ENCODE measurements at places on chromosomes 2 and 18.
A peak's percentile ranks its signal among the peaks of the same experiment; 100 is the strongest.

DNA sequence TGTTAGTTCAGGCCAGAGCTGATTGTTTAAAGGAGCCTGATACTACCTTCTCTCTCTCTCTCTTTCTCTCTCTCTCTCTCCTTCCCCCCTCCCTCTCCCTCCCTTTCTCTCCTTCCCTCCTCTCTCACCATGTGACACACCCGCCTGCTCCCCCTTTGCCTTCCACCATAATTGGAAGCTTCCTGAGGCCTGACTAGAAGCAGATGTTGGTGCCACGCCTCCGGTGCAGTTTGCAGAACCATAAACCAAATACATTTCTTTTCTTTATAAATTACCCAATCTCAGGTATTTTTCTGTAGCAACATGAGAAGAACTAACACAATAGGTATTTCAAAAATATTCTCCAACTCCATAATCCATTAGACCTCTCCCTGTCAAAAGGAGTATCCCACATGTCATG is 62.4 kb downstream of the ANKRD62 start:
- DNase-seq = no peak

DNA sequence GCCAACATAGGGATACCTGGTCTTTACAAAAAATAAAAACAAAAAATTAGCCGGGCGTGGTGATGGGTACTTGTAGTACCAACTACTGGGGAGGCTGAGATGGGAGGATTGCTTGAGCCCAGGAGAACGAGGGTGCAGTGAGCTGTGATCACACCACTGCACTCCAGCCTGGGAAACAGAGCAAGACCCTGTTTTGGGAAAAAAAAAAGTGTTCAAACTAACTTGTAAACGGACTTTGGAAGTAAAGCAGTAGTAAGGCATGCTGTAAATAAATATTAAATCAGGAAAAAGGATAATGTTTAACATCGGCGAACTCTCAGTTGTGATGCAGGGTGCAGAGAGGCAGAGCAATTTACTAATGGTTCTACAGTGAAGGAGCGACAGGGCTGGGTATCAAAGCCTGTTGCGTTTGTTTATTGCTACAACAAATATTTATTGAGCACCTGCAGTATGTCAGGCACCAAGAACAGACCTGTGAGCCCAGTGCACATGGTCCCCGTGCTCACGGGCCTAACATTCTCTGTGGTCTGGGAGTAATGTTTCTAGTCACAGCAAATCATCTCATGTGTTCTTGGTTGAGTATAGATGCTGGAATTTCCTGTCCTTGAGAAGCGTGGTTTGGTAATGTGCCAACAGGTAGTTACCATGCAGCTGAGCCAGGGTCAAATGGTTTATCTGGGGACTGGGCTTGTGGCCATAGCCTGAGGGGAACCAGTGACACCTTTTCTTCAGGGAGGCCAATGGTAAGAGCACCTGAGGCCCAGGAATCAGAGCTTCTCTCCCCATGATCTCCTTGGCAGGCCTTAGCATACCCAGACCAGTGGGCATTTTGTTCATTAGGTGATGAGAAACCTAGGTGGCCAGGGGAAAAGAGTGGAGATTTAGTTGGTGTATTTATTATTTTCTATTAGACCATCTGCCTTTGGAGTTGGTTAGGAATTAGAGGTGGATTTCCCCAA is 27.9 kb upstream of the GREB1 start:
- no peak for DNase-seq

DNA sequence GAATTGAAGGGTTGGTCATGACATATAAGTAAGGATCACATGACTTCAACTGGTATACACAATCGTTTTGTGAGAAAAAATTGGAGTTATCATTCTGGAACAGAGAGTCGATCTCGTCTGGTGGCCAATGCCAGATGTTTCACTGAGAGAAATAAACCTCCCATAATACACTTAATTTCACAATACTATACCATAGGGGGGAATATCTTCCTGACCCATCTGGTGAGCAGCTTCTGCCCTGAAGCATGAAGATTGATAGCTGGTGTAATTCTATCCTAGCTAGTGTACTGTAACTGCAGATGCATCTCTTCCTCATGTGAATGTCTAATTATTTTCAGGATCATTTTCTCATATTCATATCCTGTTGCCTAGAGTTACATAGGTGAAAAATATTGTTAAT is 15.7 kb upstream of the CDH7 start:
- DNase-seq = no peak

GRCh38 chr2:226791056-226791486 is 8.5 kb downstream of the IRS1 start:
- peak; percentile 58 for DNase-seq

- DNase-seq = no peak
Measured at GRCh38 chr2:218332920-218333645, 23.6 kb upstream of the CATIP start.

DNA sequence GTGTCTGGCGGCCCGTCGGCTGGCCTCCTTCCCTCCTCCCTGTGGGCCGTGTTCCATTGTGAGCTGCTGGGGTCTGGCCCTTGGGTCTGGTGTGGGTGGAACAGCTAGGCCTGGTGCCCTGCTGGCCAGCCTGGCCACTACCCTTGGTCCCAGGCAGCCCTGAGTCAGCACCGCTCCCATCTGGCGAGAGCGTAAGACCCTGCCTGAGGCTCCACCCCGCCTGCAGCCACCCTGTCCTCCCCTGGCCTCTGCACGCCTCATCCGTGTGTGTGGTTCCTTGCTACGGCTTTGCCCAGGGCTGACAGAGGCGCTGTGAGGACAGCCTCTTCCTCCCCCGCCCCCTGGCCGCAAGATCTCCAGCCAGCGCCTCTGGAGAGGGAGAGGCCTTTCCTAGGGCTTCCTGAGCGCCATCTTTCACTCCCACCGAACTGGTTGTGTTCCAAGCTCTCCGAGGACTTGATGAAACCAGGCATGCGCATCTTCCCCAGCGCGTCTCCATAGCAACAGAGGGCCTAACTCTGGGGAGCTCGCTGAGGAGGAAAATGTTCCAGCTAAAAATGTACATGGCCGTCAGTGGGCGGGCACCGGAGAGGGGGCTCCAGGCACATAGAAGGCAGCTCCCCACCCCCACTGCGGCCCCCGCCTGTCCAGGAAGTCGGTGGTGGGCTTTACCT is 83.0 kb downstream of the STPG4 start:
- DNase-seq = no peak

- DNase-seq = no peak
Measured at GRCh38 chr2:8586457-8587051, 95.3 kb upstream of the ID2 start.

- no peak for DNase-seq
Measured at GRCh38 chr2:46361920-46362666, 64.9 kb downstream of the EPAS1 start.

DNA sequence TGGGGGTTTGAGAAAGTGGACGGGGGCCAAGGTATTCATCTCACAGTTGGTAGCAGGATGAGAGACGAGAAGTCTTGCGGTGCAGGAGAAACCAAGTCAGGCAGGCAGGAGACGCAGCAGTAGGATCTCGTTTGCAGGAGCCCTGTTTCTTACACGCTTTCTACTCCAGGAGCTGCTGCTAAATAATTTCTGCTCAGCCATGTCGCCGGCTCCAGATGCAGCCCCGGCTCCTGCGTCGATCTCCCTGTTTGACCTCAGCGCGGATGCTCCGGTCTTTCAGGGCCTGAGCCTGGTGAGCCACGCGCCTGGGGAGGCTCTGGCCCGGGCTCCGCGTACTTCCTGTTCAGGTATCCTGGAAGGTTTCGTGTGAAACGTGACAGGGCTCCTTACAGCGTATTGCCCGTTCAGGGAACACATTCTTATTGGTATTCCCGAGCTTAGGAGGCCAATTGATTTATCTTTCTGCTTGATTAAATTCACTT is 494 bp downstream of the ANKZF1 start:
- peak; percentile 55 for DNase-seq

DNA sequence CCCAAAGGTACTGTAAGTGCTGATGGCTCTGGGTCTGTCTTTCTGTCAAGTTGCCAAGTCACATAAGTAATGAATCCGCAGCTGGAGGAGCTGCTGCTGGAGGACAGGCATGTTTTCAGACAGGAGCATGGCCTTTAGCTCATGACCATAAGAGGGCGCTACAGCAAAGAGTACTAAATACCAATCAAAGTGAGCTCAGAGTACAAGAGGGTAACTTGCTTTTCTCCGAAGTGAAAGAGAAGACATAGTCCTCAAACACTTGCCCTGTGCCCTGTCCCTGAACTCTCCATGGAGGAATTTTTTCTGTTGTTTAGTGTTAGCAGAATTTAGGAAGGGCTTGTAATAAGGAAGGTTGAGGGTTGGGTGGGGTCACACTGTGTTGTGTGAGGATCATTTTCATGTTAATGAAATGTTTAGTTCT is 58.0 kb upstream of the EML6 start:
- peak; percentile 41 for DNase-seq

DNA sequence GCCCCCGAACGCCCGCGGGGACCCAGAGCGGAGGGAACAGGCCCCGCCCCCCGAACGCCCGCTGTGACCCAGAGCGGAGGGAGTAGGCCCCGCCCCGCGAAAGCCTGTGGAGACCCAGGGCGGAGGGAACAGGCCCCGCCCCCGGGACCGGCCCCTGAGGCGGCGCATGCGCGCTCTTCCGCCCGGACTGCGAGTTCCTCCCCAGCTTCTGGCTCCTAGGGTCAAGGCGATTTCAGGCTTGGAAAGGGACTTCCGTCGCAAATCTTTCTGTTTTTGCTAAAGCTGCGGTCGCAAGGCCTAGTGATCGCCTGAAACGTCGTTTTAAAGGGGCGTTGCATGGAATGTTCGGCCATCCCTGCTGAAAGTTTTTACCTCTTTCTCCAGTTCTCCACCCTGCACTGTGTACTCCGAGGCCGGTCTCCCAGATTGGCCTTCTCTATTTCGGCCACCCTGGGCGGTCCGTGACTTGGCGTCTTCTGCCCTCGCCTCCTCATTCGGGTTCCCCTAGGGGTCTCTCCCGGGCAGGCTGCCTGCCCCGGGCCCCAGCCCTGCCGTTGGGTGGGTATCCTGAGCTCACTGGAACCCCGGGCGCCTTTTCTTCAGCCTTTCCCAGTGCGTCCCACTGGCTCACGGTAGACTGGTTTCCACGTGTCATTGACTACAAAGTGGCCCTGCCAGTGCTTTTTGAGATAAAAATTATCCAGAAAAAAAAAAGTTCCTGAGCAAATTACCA is 372 bp upstream of the WDSUB1 start:
- DNase-seq = peak; percentile 99

DNA sequence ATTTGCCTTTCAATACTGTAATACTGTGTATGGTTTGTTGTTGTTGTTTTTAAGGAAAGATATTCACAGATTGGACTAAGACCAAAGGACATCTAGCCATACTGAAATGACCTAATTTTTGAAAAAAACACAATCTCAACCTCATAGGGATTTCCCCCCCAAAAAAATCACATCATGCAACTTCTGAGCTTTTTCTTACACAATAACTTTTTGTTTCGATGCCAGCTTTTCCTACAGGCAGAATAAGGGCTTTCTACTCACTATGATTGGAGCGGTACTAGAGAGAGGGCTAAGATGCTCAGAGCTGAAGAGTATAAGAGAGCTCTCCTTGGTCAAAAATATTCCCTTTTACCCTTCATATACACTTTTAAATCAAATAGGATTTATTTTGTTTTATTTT is 32.4 kb upstream of the SLC3A1 start:
- no peak for DNase-seq

DNA sequence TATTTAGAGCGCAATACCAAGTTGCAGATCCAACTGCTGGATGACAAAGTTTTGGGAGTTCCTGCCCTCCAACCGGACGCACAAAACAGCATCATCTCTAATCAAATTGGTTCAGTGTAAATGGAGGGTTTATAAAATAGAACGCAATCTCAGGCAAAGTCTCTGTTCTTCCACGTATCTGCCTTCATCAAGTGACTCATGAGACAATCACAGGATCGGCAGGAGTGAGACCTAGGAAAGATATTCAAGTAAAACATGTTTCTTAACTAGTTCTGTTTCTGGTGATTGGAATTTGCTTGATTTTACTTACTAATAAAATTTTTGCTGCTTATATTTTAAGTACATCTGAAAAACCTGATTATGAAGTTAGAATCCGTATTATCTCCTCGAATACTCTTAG is 7.6 kb downstream of the FZD5 start:
- DNase-seq = no peak

DNA sequence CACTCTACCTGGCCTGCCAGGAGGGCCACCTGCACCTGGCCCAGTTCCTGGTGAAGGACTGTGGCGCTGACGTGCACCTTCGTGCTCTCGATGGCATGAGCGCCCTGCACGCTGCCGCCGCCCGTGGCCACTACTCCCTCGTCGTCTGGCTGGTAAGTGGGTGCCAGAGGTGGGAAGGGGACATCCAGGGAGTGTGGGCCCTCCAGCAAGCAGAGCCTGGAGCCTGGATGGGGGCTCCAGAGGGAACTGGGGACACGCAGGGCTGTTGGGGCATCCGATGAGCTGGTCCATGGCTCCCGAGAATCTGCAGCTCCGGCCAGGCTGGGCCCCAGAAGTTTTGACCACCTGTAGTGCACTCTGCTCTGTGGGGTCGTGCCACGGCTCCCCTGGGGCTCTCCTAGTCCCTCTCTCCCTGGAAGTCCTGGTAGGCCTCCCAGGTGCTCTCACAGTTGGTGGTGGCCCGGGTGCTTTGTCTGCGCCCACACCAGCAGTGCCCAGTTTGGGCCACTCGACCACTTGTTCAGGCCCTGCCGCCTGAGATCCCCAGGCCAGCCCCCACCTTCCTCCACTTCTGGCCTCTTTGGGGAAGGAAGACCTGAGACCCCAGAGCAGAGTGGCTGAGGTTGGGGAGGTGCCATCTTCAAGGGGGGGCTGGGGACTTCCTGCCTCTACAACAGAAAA is 4.7 kb downstream of the ESPNL start:
- DNase-seq = peak; percentile 18

- DNase-seq = peak; percentile 66
Measured at GRCh38 chr2:45009928-45010701, 863 bp upstream of the SIX2 start.

- no peak for DNase-seq
Measured at GRCh38 chr2:96164459-96165184, 19.4 kb upstream of the DUSP2 start.

GRCh38 chr2:144377914-144378313 is 142.0 kb downstream of the ZEB2 start:
- DNase-seq = no peak

GRCh38 chr2:128832946-128833663 is 514.4 kb upstream of the HS6ST1 start:
- DNase-seq = no peak

DNA sequence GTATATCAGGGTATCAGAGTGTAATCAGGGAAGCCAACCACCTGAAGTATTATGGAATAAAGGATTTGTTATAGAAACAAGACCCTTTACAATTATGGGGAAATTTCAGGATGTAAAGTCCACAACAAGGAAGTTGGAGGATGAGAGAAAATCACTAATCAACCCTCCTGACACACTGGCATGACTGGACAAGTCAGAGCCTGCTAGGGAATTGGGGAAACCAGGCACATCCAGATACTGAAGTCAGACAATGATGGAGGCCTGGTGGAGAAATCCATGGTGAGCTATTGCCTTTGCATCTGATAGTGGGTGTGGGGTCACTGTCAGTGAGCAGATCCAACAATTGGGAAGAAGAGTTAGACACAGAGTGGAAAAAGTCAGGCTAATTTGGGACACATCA is 158.8 kb upstream of the FBXO11 start:
- no peak for DNase-seq

DNA sequence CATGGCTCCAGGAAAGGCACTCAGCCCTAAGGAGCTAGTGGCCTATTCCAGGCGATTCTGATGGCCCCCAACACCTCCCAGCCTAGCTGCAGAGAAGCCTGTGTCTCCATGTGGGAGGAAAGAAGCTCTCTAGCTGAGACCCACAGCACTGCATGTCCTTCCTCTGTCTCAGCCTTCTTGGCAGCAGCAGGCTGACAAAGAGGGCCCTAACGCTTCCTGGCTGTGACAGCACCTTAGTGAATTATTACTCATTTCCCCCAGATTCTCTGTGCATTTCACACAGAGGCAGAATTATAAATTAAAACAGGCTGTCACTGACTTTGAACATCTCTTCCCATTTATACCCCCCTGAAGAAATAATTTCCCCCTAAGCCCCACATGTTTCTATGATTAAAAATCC is 206.8 kb downstream of the CLIP4 start:
- no peak for DNase-seq

All from D341Med (cell line).